ENCODE measurements at places on chromosomes 4 and X.

- no peak for DNase-seq
Observed at GRCh38 chrX:11606408-11606807, 59.3 kb downstream of the ARHGAP6 start.

- DNase-seq = no peak
Observed at GRCh38 chrX:103565752-103566151, 19.6 kb upstream of the TCEAL4 start.

DNA sequence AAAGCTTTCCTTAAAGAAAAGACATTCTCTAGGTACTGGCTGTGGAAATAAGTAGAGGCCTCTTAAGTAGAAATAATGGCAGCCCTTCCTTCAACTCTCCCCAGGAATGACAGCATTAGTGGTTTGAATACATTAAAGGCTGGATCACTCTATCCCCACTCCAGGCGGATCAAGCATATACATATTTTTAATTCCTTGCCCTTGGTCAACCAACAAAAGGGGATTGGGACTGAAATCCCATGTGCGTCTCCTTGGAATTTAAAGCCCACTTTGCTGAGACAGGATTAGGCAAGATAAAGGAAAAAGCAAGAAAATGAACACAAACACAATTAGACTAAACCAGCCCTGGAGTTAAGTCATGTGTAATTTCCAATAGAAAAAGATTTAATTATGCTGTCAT, 391.3 kb downstream of the PPP1R2C start:
- DNase-seq = no peak

- no peak for DNase-seq
Observed at GRCh38 chrX:25600776-25601175, 537.4 kb upstream of the MAGEB18 start.

DNA sequence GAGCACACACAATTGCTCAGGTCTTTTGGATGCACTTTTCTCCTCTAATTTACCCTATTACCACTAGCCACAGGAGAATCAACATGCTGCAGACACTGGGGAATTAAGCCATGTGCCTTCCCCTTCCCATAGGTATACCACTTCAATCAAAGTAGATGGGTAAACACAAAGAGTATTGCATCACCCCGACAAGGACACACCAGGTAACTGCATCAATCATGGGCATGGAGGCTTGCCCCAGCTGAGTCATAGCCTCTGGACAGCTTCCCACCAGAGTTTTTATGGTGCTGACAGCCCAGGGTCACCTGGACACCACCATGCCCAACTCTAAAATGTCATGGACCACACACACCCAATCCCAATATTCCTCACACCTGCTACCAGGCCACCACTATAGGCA, 197.2 kb upstream of the AR start:
- no peak for DNase-seq
